BJ (cell line): ENCODE measurements at places on chromosomes 4 and X.

DNA sequence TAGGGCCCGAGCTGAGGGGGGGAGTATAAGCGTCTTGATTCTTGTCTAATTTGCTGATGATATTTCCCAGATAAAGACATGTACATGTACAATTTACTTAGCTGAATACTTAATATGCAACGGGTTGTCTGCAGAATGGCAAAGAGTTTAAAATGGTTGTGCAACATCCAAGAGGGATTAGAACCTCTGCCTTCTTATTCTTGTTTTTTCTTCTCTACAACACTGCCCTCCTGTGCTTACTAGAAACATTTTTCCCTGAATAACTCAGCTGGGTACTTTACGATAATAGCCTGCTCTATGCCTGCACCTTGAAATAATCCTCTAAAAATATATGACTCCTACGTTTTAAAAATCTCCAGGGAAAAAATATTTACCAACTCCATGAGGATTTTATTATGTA, 41.8 kb downstream of the INTS12 start:
- DNase-seq = no peak

DNA sequence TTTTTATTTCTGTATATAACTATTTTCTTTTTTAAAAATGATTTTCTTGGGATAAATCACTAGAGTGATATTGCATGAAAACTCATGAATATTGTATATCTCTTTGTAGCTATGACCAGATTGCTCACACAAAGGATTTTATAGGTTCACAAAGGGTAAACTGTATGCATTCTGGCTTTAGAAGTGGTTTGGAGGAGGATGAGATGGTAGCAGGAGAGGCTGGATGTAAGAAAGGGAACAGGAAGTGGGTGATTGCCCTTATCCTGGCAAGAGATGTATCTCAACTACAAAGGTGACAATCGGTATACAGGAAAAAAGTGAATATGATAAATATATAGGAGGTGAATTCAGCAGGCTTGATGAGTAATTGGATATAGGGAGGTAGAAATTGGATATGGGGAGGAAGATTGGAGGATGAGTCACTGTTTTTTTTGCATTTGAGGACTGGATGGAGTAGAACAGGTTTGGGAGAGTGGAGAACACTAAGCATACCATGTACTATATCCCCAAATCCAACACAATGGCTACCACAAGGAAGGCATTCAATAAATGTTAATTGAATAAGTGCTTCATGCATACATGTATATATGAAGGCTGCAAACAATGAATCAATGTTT, 9.9 kb downstream of the FGG start:
- no peak for DNase-seq

DNA sequence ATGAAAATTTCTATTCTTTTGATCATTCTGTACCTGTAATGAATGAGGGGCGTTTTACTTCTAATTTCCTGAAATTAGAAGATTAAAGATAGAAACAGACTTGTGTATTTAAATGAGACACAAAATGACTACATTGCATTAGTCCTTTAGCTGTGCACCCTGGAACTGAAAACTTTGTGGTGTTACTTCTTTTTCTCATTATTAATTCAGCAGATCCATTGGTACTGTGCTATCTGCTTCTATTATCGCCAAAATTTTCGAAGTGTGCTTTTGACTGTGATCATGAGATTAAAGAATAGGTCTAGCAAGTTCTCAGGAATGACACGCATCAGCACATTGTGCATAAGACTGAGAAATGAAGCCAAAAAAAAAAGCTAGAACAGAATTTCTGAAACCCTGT, 1938.9 kb upstream of the TENM3 start:
- no peak for DNase-seq

DNA sequence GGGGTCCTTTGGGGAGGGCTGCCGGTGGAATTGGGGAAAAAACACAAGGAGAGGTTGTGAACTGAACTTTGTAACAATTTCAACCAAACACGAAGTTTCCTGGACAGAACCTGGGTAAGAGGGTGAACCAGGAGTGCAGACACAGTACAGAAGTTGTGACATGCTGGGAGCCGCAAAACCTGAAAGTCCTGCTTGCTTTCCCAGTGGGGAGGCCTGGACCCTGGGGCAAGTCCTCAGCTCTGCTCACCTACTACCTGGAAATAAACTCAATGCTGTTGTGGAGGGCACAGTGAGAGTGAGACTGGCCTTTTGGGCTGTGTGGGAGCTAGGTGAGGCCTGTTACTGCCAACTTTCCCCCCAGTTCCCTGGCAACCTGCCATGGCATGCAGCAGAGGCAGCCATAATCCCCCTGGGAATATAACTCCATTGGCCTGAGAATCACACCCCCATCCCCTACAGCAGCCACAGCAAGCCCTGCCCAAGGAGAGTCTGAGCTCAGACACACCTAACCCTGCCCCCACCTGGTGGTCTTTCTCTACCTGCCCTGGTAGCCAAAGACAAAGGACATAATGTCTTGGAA, 162.8 kb downstream of the THOC2 start:
- DNase-seq = no peak

DNA sequence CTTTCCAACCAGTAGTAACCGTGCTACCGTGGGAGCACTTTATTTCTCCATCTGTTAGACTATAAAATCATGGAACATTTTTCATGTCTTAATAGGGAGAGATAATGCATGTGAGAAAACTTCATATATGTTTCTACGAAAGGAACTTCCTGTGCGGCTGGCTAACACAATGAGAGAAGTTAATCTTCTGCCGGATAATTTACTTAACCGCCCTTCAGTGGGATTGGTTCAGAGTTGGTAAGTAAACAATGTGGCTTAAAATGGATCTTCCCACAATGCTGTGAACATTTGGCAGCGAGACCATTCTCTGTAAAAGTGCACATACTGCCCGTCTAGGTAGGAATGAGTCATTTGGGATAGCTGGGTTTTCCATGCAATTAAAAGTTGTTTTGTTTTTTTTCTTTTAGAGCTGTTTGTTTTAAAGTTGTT, 29.6 kb downstream of the PDK3 start:
- peak; percentile 46 for DNase-seq

DNA sequence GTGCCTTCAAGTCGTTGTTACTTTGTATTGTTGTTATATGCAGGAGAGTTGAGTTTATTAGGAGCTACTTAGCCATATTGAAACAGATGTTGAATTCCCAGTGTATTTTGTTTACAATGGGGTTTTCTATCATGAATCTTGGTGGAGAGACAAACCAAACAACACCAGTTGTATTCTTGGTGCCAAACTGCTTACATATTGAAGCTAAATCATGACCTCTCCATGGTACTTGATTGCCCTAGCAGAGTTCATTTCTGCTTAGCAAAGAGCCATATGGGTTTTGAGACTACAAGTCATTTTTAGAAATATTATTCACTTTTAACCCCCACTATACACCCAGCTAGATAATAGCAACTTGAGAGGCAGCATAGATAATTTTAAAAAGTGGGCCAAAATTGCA, 85.4 kb downstream of the ADGRG4 start:
- no peak for DNase-seq

DNA sequence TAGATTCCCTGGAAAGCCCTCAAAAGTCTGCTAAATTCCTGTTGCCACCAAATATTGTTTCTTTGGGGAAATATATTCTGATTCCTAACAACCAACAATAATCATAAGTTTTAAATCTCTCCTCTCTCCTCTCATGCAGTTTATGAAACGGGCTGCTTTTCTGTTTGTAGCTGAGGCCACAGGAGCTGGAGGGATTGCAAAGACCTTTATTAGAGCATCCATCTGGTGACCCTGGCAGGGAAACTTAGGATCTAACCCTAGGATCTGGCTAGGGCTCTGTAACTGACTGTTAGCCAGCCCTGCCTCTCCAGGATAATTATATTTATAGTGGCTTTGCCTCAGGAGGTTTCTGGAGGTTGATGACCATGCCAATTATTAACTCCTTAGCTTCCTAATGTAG, 56.9 kb downstream of the SMAD1 start:
- DNase-seq = no peak

- no peak for DNase-seq
Measured at GRCh38 chr4:168860827-168861226, 149.2 kb downstream of the CBR4 start.

GRCh38 chrX:75522565-75523431, at the start of gene ZDHHC15:
Gene ZDHHC15 (minus strand): TSS chrX:75523037. CDS start chrX:75523024, 13 bp downstream.
- DNase-seq = no peak

GRCh38 chrX:9871701-9872268, 85.6 kb downstream of the SHROOM2 start:
- DNase-seq = no peak

GRCh38 chr4:87326460-87326859, 3.8 kb upstream of the HSD17B13 start:
- no peak for DNase-seq

GRCh38 chr4:111070390-111070789, 447.5 kb upstream of the PITX2 start:
- no peak for DNase-seq

DNA sequence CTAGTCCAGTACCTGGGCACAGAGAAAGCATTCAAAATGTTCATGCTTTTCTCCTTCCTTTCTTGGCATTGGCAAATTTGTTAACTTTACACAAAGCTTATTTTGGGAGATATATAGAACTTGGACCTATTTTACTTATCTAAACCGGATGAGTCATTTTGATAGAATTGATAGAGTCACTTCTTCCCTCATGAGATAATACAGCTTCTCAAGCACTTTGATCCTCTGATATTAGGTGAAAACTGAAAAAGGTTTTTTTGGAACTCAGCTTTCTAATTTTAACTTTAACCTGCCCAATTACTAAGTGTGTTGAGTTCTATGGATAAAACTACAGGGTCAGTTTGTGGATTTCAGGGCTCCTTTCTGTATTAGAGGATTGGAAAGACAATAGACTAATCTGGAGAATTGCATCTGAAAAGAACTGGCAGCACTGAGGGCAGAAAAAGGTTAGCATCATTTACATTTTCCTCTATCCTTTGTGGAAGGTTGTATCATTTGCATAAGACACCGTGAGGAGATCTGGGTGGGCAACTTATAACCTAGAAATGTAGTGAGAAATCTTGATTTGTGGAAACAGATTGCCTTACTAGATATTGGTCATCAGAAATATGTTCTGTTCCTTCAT, 2.4 kb downstream of the WDR44 start:
- DNase-seq = no peak

GRCh38 chr4:7880683-7881082, 59.0 kb downstream of the AFAP1 start:
- DNase-seq = no peak

- DNase-seq = no peak
Measured at GRCh38 chr4:99586322-99586721, 11.7 kb downstream of the MTTP start.

- no peak for DNase-seq
Measured at GRCh38 chr4:23930750-23931488, 41.1 kb upstream of the PPARGC1A start.

DNA sequence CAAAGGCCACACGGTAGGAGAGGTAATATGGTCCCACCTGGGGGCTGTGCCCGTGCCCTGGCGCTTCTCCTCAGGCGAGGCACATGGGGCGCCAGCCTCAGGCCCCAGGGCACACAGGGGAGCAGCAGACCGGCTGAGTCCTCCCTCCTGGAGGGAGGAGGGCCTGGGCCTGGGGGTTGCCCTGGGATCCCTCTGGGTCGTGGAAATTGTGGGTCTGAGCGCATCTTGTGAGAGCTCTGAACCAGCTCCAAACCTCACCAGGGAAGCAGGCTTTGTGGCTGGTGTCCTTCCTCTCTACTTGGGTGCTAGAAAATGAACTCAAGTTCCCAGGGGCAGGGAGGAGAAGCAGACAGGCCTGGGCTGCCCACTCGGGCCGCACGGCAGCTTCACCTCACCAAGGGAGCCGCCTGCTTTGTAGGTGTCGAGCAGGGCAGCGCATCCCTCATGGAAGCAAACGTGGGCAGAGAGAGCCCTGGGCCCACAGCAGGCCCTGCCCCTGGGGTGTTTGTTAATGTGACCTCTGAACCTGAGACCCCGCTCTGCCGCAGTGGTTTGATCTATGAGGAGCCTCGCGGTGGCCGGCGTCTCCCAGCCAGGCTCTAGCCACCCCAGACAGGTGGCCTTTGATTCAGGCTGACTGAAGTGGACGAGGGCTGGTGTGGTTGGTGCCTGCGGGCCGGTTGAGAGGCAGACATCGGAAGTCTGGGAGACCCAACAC, 10.8 kb downstream of the HTRA3 start:
- no peak for DNase-seq

GRCh38 chrX:154411981-154412340, 622 bp downstream of the TAFAZZIN start:
- DNase-seq = no peak

DNA sequence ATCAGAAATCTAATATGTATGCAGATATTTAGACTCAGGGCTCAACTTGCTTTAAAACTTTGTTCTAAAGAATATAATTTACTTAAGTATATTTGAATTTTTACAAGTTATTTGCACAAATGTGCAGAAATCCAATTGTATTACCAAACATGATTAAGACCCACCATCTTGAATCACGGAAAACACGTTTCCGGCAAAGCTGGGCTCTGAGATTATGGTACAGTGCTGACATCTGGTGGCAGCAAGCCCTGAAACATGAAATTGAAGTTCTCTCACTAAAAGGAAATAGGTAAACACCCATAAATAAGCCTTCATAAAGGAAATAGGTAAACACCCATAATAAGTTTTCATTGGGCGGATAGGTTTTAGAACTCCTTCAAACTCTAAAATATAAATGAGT, 98.3 kb upstream of the MAOA start:
- DNase-seq = no peak

DNA sequence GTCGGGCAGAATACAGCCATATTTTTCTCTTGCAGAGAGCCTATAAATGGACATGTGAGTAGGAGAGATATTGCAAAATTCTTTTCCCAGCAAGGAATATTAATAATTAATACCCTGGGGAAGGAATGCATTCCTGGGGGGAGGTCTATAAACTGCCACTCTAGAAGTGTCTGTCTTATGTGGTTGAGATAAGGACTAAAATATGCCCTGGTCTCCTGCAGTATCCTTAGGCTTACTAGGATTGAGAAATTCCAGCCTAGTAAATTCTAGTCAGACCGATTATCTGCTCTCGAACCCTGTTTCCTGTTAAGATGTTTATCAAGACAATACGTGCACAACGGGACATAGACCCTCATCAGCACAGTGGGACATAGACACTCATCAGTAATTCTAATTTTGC, 872.6 kb downstream of the FSTL5 start:
- no peak for DNase-seq

DNA sequence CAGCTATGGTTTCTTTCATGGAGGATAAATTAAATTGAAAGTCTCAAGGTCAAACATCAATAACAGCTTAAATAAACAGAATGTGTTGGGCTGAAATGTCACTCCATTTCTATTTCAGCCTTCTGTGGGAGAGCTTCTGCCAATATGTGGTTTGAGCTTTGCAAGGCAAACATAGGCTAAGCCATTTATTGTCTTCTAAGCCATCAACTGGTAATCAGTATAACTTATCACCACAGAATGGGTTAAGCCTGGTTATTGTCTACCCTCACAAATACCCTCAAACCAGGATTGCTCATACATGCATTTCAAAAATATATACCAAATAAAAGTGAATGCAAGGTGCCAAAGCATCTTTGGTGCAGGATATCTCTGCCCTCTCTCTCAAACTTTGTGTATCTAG, 52.7 kb downstream of the GABRB1 start:
- DNase-seq = no peak

GRCh38 chrX:101430457-101431078, 22.5 kb downstream of the HNRNPH2 start:
- no peak for DNase-seq
